ENCODE measurements at places on chromosomes 2 and 18.

DNA sequence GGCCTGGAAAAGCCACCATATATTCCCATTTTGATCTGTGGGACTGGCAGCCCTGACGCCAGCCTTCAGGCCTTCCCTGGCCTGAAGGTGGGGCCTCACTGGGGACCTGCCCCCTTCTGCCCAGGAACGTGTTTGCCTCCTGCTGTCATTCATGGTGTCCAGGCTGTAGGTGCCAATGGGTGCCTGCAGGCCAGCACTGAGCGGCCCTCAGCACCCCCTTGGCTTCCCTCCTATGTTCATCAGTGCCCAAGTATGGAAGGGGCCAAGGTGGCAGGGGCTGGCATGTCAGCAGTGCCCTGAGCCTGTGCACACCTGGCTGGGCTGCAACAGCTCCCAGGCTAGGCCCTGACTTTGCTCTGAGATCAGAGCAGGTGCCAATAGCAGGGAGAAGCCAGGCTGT, 800.3 kb upstream of the RAB6C start:
- DNase-seq = no peak
- H3K27ac ChIP-seq = no peak overlapping the region
- no peak overlapping the region for H3K4me3 ChIP-seq
- no peaks in the 10 kb centered on the region for H3K4me1 ChIP-seq
- no peaks in the 10 kb centered on the region for H3K27me3 ChIP-seq

GRCh38 chr2:8413589-8414135, 268.2 kb upstream of the ID2 start:
- peaks cover 8% of the 10 kb centered on the region for H3K4me1 ChIP-seq
- no peaks in the 10 kb centered on the region for H3K36me3 ChIP-seq
- peaks cover 19% of the 10 kb centered on the region for H3K27me3 ChIP-seq
- no peak for DNase-seq
- H3K4me3 ChIP-seq = no peak overlapping the region

- no peak for DNase-seq
- H3K4me1 ChIP-seq = no peaks in the 10 kb centered on the region
- H3K36me3 ChIP-seq = peaks cover 21% of the 10 kb centered on the region
- H3K27ac ChIP-seq = no peak overlapping the region
Observed at GRCh38 chr2:240506406-240507059, 51.3 kb downstream of the ANKMY1 start.

GRCh38 chr2:164388511-164388910, 232.8 kb downstream of the GRB14 start:
- no peaks in the 10 kb centered on the region for H3K27me3 ChIP-seq
- H3K4me1 ChIP-seq = no peaks in the 10 kb centered on the region
- no peaks in the 10 kb centered on the region for H3K36me3 ChIP-seq
- no peak overlapping the region for H3K27ac ChIP-seq
- H3K4me3 ChIP-seq = no peak overlapping the region

All from activated B cell treated with CpG ODN at 0.5 μM for 24 hours (primary cell).